Caco-2 (cell line): ENCODE measurements at places on chromosomes 7 and 10.
A peak's percentile ranks its signal among the peaks of the same experiment; 100 is the strongest.

DNA sequence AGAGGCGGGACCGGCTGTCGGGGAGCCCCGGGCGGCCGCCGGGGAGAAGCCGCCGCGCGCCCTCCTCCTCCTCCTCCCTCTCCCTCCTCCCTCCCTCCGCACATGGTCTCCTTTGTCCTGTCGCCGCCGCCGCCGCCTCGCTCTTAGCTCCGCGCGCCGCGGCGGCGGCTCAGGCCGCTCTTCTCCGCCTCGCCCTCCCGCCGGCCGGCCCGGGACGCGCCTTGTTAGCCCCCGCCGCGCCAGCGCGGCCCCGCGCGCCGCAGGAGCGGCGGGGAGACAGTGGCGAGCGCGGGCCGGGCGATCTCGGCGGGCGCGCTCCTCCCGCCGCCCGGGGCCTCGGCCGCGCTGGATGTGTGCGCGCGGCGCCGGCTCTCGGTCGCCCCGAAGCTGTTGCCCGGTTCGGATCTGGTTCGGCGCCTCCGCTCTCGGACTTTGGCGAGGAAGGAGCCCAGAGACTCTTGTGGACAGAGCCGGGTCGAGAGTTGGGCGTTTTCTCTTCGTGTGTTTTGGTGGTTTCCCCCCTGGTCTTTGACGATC is 437.4 kb upstream of the GALNT17 start:
- peak; percentile 47 for DNase-seq

- no peak for DNase-seq
Measured at GRCh38 chr10:123229927-123230630, 75.9 kb downstream of the BUB3 start.

- no peak for DNase-seq
Measured at GRCh38 chr10:92550924-92551323, 23.0 kb downstream of the IDE start.

DNA sequence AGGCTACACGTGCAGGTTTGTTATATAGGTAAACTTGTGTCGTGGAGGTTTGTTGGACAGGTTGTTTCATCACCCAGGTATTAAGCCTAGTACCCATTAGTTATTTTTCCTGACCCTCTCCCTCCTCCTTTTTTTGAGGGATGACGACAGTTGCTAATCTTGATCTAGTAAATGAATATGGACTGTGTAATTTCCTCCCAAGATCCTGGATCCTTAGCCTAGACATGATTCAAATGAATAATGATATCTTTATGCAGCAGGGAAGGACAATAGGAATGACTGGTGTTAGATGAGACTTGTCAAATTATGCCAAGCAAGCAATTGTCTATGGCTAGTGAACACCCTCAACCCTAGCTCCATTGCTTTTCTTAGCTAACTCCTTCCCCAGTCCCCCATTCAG is 156.2 kb downstream of the PLPP4 start:
- DNase-seq: no peak

- no peak for DNase-seq
Measured at GRCh38 chr10:103692952-103693811, 162.2 kb downstream of the SH3PXD2A start.

GRCh38 chr7:132891554-132891953 is 190.3 kb downstream of the CHCHD3 start:
- no peak for DNase-seq

DNA sequence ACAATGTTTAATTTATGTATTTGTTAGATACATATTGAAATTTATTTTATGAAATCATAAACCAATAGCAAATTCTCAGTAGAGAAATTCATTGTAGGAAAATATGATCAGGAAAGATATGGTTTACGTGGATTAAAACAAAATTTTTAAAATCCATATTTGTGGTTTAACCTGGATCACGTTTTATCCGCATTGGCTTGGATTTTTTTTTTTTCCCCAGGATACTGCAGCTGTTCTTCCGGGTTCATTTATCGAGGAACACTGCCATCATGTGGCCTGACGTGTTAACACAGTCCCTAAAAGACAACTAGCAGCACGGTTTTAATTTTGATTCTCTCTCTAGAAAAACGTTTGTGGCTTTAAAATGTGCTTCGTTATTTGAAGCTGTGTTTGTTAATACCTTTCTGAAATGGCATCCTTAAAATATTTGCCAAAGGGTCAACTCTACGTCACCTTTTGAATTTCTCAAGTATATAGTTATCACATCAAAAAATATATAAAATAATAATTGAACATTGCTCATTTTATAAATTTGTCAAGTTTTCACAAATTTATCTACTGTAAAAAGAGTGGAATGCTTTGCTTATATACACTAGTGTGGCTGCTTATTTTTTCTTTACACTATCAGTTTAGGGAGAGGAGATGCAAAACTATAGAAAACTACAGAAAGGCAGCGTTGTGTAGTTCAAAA is 8.7 kb upstream of the ASB4 start:
- DNase-seq: peak; percentile 74

DNA sequence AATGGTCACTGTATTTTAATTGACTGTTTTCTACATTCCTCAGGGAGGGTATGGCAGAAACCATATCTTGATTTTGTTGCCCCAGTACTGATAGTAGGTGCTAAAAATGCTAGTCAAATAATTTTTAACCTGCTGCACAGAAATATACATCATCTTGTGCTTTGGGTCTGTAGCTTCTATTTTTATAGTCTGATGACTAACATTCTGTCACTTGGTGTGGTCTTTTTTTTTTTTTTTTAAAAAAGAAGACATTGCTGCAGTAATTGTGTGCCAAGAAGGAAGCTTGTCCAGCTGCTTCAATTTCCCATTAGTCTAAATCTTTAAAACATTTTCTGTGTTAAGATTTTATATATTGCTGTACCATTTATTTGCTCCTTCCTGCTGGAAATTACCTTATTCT is 83.6 kb downstream of the ICA1 start:
- no peak for DNase-seq

DNA sequence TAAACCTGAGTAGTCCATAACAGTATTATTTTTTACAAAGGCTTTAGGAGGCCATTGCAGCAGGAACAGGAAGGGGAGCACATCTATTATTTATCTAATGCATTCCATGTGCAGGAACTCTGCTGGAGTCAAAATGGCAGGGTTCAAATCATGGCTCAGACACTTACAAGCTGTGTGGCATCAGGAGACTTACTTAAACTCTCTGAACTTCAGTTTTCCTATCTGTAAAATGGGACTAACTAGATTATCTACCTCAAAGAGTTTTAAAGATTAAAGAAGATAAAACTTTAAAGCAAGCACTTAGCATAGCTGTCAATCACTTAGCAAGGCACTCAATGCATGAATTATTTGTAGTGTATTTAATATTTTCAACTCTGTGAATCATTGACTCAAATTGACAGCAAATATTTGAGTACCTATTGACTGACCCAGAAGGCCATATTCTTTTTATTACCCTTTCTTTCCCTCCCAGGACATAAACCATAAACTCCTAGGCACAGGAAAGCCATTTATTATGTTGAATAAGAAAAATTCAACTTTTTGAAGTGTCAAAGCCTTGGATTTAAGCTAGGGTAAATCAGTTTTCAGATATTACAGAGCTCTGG is 115.8 kb upstream of the FAM204A start:
- peak; percentile 7 for DNase-seq
